ENCODE measurements at places on chromosomes 16 and 17.

GRCh38 chr16:2333231-2333630 lies 7.3 kb downstream of the ABCA3 start:
- H3K4me3 ChIP-seq = no peak overlapping the region
- no peak overlapping the region for H3K27ac ChIP-seq
- H3K36me3 ChIP-seq = no peaks in the 10 kb centered on the region
- H3K27me3 ChIP-seq = peaks cover 11% of the 10 kb centered on the region
- no peak for DNase-seq

DNA sequence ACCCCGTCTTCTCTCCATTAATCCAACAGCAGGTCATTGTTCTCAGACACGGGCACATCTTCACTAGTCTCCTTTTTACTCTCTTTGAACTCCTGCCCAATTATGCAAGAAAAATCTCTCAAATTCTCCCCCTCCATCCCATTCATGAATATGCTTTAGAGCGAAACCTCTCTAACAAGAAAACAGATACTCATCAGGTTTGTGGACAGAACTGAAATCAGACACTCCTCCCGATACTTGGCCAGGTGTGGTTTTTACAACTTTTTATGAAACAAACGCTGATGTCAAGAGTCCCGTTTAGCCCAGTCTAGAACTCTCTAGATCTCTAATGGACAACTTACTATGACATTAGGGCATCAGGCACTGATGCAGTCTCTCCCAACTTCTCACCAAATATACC lies 40.9 kb downstream of the PIK3R5 start:
- H3K27ac ChIP-seq = no peak overlapping the region
- H3K4me3 ChIP-seq = no peak overlapping the region
- H3K36me3 ChIP-seq = no peaks in the 10 kb centered on the region
- no peaks in the 10 kb centered on the region for H3K27me3 ChIP-seq
- peaks cover 9% of the 10 kb centered on the region for H3K4me1 ChIP-seq

DNA sequence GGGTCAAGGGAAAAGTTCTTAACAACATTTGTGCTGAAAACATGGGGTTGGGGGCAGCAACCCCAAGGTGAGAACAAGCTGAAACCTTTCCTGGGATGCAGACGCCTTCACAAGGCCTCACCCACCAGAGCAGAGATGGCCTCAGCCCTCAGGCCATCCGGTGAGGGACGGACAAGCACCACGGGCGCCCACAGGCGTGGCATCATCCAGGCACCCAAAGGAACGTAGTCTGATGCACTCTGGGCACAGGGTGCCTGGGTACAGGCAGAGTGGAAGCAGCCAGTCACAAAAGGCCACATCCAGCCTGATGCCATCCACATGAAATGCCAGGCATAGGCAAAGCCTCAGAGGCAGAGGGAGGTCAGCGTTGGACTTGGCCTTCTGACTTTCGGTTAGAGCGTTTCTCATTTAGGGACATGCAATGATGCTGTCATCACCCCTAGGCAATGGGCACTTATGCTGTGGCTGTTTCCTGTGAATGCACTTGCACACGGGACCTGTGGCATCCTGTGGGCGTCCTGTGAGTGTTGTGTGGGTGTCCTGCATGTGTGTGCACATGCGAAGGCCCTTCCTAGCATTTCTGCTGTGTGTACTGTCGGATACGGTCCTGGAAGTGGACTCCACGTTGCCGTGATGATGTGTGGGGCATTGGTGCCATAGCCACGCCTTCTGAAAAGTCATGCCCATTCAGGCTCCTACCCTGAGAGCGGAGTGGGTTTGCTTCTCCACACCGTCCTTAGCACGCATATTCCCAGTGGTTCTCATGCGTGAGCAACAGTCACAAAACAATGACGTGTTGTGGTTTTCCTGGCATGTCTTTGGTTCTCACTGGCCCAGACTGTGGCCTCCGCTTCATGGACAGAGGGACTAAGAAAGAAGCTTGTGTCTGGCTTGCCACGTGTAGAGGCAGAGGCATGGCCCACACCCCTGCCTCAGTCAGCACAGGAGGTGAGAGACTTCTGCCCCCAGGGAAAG lies 52.7 kb upstream of the ZNF469 start:
- no peaks in the 10 kb centered on the region for H3K36me3 ChIP-seq
- DNase-seq = no peak
- H3K4me3 ChIP-seq = no peak overlapping the region
- no peaks in the 10 kb centered on the region for H3K27me3 ChIP-seq
- peaks cover 22% of the 10 kb centered on the region for H3K4me1 ChIP-seq
- H3K27ac ChIP-seq = no peak overlapping the region

DNA sequence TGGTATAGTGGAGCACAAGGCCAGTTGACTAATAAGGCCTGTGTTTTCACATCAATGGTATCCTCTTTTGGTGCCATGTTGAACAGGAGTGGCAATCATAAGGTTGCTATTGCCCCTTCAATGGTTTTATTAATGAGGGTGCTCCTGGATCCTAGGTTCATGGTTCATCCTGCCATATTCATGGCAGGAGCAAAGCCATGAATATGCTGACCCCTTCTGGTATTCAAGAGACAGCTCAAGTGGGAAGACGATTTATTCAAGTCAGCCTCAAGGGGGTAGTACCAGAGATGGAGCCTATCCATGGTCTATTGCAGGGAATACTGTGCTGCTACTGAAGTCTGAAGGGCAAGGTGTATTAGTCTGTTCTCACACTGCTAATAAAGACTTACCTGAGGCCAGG lies 2.6 kb downstream of the ABCA9 start:
- no peak for DNase-seq
- no peak overlapping the region for H3K4me3 ChIP-seq
- no peaks in the 10 kb centered on the region for H3K4me1 ChIP-seq
- no peak overlapping the region for H3K27ac ChIP-seq
- H3K36me3 ChIP-seq = no peaks in the 10 kb centered on the region

DNA sequence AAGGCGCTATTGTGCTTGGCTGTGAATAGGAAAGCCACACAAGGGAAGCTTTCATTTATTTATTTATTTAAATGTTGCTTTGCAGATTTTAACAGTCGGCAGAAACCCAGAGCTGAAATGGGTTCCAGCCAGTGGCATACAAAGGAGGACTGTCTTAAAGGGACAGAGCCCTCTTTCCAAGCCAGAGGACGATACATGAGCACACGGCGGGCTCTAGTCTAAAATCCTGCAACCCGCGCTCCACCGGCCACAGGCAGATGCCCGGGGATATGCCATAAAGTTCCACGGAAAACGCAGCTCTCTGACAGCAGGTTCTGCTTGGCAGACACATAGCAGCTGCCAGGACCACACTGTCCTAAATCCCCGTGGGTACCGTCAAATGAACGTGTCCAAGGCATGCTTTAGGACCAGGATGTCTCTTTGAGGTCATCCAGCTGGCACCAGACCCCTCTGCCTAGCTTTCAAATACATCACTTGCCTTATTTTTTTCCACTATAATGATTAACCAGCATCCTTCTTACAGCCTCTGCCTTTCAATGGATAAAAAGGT lies 64.6 kb downstream of the CYTH1 start:
- no peak for DNase-seq
- peaks cover 37% of the 10 kb centered on the region for H3K4me1 ChIP-seq
- no peaks in the 10 kb centered on the region for H3K27me3 ChIP-seq
- peak overlapping the region; percentile 27 for H3K4me3 ChIP-seq

DNA sequence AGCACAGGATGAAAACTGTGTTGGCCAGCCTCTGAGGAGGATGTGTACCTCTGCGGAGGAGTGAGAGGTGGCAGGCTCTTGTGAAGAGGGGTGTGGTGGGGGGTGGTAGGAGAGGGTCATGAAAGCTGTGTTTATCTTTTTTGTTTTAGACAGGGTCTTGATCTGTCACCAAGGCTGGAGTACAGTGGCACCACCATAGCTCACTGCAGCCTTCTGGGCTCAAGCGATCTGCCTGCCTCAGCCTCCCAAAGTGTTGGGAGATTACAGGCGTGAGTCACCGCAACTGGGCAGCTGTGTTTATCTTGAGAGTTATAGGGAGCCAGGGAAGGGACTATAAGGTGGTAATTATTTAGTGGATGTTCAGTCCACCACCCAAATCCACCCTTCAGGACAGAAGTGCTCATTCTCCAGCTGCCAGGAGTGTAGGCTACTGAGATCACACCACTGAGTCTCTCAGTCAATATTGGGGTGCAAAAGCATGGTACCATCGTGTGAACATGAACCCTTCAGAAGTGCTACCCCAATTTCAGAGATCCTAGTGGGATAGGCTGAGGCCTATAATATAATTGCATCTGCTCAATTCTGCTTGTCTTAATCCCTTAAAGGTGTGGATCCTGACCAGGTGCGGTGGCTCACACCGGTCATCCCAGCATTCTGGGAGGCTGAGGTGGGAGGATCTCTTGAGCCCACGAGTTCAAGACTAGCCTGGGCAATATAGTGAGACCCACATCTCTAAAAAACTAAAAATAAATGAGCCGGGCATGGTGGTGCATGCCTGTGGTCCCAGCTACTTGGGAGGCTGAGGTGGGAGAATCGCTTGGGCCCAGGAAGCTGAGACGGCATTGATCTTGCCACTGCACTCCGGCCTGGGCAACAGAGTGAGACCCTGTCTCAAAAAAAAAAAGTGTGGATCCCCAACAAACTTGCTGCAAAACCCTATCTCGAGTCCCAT lies 788 bp upstream of the EXOC3L1 start:
- H3K4me1 ChIP-seq = peaks cover 15% of the 10 kb centered on the region
- H3K27ac ChIP-seq = no peak overlapping the region
- H3K4me3 ChIP-seq = no peak overlapping the region
- no peak for DNase-seq

DNA sequence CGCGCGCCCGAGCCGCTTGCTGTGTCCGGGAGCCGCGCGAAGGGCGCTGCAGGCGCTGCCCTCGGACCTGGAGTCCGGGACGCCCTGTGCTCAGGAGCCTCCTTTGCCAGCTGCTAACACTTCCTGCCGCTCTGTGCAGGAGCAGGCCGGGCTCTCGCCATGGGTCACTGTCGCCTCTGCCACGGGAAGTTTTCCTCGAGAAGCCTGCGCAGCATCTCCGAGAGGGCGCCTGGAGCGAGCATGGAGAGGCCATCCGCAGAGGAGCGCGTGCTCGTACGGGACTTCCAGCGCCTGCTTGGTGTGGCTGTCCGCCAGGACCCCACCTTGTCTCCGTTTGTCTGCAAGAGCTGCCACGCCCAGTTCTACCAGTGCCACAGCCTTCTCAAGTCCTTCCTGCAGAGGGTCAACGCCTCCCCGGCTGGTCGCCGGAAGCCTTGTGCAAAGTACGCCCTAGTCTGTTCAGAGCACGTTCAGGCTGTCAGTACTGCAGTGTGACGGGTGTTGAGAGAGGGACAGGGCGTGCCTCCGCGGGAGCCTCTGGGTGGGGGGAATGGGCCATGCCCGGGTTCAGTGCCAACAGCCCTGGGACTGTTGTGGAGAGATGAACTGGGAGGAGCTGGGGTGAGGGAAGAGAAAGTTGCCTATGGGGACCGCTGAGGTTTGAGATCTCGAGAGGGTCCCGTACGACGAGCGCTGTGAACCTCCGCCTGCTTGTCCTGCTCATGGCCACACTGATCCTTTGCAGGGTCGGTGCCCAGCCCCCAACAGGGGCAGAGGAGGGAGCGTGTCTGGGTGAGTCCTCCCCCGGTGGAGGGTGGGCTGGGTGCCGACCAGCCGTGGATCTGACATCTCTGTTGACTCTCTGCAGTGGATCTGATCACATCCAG lies 1.3 kb downstream of the ZNF276 start:
- peaks cover 32% of the 10 kb centered on the region for H3K4me1 ChIP-seq
- H3K27me3 ChIP-seq = no peaks in the 10 kb centered on the region
- peak overlapping the region; percentile 84 for H3K4me3 ChIP-seq
- DNase-seq = no peak
